ENCODE measurements at places on chromosomes 7 and 10.

GRCh38 chr7:73899731-73900142, 38.8 kb downstream of the TMEM270 start:
- no peak for DNase-seq

DNA sequence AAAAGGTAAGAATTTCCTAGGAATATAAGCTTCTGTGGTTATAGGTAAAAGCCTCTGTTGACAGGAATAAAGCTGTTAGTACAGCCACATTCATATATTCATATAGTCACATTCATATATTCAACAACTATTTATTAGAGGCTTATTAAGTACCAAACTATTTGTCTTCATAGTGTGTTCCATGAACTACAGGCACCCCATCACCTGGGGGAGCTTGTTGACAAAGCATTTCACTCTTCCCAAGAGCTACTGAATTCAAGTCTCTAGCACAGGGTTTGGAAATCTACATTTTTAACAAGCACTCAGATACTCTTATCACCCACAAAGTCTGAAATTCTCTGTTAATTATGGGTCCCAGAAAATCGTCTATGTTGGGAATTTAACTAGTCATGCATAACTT, 110.6 kb downstream of the RNLS start:
- DNase-seq = no peak

DNA sequence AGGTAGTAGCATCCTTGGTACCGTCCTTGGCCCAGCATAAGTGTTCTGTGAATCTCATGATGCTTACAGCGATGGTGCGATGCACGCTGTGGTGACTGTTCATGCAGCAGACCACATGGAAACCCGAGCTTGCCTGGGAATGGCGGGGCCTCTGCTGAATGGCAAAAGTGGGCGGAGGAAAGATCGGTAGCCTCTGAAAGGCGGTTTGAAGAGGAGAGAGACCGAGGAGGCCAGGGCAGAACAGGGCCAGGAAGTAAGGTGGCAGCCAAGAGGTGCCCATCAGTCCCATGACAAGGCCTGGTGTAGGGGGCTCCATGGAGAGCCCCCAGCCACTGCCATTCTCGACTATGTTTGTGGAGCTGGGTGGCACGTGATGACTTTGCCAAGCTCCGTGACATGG, 33.2 kb upstream of the CNPY1 start:
- DNase-seq = no peak

- DNase-seq = no peak
Observed at GRCh38 chr10:129728905-129729795, 234.9 kb downstream of the EBF3 start.

DNA sequence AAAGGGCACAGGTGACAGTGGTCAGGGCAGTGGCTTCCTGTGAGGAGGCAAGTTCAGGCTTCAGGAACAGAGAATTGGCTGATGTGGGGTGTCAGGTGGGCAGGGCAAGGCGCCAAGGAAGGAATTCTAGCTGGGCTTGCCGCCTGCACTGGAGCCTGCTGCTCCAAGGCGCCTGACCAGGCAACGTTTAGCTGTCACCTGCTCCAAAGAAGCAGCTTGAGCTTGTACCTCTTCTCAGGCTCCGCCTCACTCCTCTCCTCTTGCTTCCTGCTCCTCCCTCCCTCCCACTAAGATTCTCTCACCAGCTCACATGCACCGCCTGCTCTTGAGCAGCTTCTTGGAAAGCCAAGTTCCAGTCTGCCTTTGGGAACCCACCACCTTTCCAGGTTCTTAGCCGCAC, 187.4 kb upstream of the GRB10 start:
- DNase-seq = no peak

- DNase-seq = no peak
Observed at GRCh38 chr7:55191161-55191925, 172.5 kb downstream of the EGFR start.

DNA sequence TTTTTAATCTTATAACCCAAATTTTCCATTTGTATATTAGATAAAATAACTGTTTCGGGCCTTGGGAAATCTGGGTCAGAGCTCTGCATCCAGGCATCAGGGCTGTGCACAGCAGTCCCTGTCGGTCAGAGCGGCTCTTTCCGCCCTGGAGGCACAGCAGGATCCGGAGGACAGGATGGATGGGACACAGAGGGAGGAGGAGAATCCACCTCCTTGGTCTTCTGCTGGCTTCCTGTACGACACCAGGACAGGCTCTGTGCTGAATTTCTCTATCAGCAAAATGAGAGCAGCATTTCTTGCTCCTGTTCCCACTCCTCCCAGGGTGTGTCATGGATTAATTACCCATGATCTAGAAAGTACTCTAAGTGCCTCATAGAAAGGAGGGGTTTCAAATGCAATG, 254.9 kb downstream of the SKAP2 start:
- DNase-seq = no peak

DNA sequence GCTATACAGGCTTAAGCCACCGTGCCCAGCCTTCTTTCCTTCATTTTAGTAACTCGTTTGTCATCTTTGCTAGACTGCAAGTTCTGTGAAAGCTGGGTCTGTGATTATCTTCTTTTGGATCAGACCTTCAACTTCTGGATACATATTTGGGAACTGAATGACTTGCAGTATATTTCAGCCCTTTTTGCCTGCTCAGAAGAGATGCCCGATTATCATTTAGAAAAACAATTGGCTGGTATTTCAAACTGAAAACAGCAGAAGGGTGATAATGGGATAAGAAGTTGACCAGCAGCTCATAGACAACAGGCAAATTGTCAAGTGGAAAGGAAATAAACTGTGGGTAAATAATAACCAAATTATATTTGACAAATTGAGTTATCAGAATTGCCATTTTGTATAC, 14.6 kb downstream of the RSBN1L start:
- DNase-seq = no peak

- DNase-seq = no peak
Observed at GRCh38 chr7:128262273-128263028, 21.4 kb downstream of the LEP start.

- no peak for DNase-seq
Observed at GRCh38 chr10:47378183-47378510, 5.9 kb downstream of the ZNF488 start.

DNA sequence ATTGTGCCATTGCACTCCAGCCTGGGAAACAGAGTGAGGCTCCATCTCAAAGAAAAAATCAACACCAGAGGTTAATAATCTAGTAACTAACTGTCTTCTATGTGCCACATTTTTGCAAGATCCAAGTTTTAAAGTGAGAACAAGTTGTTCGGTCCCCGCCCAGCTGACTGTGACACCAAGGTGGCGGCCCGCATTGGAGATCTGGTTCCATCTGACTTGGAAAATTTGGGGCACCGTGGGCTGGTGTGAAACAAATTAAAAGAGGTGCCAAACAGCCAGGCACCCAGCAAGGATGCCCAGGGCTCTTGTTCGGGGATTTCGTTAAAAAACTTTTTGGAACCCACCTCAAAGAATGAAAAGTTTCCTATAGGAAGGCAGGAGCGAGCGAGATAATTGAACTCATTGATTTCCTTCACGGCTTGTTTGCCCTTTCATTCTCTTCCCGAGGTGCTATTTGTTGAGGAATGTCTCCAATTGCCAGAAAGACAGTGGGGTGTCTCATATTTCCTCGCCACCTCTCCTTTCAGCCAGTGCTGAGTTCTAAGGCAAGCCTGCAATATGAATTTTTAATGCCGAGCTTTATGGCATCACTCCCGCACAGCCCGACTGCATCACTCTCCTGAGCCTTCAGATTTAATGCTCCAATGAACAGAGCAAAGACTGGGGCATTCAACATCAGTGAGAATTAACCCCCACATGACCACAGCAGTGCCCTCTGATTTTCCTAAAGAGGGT, 156.9 kb upstream of the SH2B2 start:
- DNase-seq = no peak

- DNase-seq = no peak
Observed at GRCh38 chr7:2065528-2065927, 167.2 kb downstream of the MAD1L1 start.

- DNase-seq = peak; percentile 35
Observed at GRCh38 chr10:21953585-21954057, 49.9 kb downstream of the DNAJC1 start.

DNA sequence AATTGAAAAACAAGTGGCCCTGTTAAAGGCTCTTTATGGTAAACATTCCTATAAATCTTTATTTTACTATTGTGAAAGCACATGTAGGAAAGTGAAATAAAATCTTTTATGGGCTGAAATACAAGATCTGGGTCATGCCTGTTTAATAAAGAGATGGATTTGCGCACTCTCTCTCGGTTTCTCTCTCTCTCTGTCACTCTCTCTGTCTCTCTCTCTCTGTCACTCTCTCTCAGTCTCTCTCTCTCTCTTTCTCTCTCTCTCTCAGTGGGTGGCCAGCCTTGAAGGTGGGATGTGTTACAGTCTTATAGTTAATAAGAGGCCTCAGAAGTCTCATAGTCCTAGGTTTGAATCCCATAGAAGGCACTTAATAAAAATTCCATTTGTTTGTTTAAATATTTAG, 2.4 kb downstream of the TAC1 start:
- no peak for DNase-seq

DNA sequence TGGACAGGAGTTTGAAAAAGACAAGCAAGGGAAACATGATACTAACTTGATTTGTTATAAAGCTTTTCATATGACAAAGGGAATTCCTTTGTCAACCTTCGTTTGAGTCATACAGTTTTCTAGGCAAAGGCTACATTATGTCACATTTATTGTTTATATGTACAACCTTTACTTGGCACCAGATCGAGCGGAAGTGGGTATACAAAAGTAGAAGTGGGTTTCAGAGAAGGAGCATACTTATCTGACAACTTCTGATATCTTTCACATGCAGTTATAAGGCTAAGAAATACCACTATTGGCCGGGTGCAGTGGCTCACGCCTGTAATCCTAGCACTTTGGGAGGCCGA, 11.0 kb downstream of the STMP1 start:
- no peak for DNase-seq

DNA sequence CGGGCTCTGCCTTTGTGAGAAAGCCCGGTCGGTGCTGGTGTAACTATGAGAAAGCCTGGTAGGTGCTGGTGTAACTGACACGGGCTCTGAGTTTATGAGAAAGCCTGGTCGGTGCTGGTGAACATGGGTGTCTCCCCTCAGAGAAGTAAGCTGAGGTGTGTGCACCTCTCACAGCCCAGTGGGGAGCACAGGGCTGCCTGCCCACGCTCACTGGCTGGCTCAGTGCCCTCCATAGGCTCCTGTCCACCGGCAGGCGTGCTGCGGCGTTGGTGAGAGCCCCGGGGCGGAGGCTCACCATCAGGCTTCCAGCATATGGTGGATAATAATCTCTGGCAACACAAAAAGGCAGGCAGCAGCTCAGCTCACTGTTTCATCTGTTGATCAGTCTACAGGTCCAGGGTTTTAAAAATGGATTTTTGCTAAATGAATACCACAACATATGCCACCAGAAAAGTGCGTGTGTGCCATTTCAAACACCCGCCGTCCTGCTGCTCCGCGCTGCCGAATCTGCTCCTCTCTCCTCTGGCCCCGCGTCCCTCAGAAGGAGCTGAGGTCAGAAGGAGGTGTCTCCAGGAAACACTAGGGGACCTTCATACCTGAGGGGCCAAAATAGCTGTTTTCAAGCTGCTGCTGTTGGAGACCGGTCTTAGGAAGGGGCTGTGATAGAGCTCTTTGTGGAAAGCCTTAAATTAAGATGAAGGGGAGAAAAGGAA, 365.7 kb downstream of the DNAJB6 start:
- DNase-seq = no peak

DNA sequence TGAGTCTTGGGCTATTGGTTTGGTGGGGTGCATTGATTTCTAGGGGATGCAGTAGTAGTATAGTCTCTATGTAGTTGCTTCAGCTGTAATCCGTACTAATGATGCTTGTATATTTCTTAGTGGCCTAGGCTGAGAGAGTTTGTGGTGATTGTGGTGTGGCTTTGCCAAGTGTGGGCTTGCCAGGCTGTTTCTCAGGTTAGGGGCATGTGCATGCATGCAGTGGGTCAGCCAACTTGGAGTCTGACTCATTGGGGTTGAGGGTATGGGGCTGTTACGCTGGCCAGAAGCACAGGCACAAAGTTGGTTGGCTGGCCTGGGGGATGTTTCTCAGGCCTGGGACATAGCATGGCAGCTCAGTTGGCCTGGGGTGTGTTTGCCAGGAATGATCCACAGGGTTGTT, 25.7 kb upstream of the PLA2G12B start:
- DNase-seq = no peak

DNA sequence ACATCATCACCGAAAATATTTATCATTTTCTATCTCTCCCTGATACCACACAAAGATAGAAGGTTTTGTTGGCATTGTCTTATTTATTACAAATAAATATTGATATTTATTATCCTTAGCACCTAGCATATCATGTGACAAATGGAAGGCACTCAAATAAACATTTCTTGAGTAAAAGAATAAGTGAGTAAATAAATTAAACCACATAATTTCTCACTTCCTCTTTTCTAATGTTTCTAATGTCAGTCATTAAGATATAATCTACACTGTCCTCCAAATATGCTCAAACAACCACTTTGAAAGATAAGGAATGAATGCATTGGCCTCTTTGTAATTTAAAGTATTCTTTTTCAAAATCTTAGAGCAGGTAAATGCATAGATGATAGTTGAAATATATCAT, 1027.8 kb upstream of the LRRTM3 start:
- no peak for DNase-seq

DNA sequence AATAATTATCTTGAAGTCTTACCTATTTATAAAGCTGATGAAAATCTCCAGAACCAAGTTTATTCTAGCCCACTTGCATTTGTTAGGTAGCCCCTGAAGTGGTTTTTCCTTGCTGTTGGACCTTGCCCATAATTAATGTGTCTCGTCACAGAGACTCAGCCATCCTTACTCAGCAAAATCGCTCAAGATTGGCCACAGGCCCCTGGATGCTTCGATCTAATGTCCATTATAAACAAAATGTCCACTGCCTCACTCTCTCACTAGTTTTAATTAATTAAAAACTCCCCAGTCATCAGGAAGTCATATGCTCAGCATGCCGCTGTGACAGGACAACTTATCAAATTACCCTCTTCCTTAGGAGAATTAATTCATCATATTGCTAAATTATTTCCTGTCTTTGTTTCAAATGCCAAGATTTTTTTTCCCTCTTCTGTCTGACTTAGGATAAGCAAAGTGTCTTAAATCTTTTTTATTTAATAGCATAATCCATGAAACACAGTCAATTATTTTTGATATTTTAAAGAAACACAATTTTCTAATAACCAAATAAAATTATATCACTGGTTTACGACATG, 126.8 kb upstream of the PCLO start:
- no peak for DNase-seq

- DNase-seq = no peak
Observed at GRCh38 chr7:16646472-16647072, 591 bp downstream of the BZW2 start.

GRCh38 chr7:44796034-44796503, 412 bp upstream of the PPIA start:
- DNase-seq = no peak

Measured in CD4-positive, alpha-beta T cell treated with Interleukin-21 for 1 hour (primary cell).